ENCODE measurements at places on chromosomes 5 and 9.

DNA sequence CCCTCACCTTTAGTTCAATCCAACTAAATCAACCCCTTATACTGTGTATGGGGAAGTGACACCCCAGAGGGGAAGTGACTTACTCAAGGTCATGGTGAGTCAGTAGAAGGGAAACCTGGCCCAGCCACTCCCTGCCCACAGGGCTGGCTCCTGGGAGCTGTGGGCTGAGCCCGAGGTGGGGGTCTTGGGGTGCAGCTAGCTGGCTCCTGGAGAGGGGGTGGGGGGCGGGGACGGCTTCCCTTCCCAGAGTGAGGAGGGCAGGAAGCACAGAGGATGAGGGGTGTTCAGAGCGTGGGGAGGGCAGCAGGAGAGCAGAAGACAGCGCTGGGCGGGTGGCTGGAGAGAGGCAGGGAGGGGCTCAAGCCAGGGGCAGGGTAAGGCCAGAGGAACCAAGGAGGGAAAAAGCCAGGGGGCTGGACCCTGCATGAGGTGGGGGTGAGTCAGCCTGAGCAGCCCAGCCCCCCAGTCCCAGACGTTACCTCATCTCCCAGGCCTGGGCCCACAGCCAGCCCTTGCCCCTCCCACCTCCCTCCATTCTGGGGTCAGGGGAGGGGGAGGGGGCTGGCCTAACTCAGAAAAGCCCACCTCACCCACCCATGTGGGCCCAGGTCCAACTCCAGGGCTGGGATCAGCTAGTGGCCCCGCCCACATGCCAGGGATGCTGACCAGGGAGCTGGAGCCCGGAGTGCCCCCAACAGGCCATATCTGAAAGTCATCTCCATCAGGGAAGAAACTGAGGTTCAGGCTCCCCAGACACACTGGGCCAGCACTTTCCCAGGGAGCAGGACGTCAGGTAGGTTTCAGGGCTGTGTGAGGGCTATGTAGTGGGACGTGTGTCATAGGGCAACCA is 2.8 kb downstream of the PDLIM7 start:
- DNase-seq: no peak

DNA sequence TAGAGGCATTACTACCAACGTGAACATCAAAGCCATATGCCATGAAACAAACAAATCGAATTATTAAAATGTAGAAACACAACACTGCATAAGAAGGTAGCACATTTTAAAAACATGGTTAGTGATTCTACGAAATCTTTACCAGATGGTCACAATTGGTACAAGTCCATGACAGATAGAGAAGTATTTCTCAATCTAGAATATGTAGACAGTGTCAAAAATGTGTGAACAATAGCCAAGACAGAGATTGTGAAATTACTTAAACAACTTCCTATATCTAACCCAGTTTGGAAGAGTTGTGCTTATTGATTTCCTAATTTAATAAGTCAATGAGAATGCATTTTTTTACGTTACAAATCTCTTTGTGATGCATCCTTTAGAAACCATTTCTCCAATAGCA is 1121.6 kb downstream of the MAT2B start:
- no peak for DNase-seq

DNA sequence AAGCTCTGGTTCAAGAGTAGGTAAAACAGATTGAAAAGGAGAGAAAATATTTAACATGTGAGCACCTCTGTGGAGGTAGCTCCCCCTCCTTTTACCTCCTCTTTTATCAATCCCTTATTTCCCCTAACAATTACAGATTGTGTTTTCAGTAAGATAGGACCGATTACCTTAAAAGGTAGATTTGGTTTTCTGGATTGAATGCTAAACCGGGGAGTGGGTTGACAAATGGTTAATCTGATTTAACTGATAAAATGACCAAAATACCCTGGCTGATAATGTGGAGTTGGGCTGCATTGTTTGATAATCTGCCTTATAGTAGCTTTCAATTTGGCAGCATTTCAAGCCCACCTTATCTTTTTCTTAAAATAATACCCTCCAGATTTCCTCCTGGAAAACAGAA is 83.9 kb downstream of the EGFLAM start:
- no peak for DNase-seq

- DNase-seq: no peak
These were observed 232.0 kb upstream of the ANKRD55 start for GRCh38 chr5:56464935-56465768.

DNA sequence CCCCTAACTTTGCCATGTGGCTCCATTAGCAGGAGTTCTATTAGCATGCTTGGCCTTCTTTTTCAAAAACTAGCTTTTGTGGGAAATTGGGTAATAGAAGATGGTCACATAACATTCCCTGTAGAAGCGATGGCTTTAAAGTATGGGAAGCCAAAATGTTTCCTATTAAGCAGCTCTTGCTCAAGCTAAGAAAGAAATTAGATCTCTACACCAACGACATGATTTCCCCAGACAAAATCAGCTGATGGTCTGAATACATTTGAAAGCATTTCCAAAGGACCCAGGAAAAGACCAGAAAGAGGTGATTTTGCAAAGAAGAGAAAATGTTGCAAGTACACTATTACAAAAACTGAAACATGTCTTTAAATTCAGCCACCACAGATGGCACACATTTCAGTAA is 4.8 kb upstream of the NFIL3 start:
- no peak for DNase-seq

DNA sequence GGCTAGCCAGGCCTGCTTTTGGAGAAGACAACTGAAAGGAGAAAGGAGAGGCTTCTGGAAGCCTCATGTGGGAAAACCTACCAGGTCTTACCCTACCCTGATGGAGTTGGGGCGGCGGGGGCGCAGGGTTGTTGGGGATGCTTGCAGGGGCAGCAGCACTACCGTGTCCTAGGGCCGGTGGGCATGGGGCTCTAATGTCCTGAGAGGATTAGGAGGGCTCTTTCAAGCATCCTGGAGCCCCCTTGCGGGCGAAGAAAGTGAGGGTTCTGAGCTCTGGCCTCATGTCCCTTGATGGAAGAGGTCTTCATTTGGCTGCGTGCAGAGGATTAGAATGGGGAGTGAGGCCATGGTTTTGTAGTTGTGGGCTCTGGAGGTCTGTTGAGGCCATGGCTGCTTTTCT is 86.9 kb upstream of the PITX1 start:
- DNase-seq: no peak

GRCh38 chr5:146409054-146409671 is 38.0 kb upstream of the TCERG1 start:
- DNase-seq: no peak

DNA sequence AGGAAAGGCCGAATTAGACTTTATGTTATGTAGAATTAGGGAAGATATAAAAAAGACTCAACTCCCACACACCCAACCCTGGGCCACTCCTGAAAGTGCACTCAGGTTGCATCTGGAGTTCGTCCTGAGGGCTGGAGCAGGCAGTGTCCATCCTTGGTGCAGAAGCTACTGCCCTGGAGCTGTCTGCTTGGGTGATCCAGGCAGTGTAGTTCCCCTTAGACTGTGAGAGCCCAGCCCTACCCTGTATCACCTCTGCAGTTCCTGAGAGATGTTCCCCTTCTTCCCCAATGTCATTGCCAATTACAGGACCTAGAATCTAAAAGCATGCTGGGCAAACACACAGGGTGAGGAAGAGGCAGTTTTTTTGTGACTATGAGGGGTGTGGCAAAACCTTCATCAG is 368.3 kb upstream of the ST8SIA4 start:
- no peak for DNase-seq

GRCh38 chr5:181152406-181152805 is 5.0 kb downstream of the OR2V2 start:
- no peak for DNase-seq

DNA sequence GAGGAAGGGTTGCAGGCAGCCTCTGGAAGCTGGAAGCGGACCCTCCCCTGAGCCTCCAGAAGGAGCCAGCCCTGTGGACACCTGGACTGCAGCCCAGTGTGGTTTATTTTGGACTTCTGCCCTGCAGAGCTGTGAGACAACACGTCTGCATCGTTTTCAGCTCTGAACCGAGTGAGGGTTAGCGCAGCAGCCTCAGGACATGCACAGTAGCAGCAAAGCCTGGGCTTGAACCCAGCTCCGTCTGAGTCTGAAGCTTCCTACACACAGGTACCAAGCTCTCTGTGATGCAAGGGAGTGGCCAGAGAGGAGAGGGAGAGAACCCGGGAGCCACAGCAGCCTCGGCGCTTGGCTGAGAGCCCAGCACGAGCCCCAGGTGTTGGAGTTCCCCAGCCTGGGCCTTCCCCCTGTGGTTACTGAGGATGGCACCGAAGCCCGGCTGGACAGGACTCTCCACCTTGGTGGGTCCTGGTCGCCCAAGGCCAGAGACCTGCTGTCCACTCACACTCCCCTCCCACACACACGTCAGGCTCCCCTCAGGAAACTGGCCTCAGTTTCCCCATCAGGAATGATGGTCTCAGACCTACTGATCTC is 128.2 kb downstream of the OLFM1 start:
- DNase-seq: no peak

GRCh38 chr5:54220230-54221040 is 89.9 kb downstream of the ARL15 start:
- no peak for DNase-seq

GRCh38 chr5:127930311-127930710 is 153.3 kb upstream of the SLC12A2 start:
- DNase-seq: no peak

GRCh38 chr9:84670138-84671041 is 861 bp downstream of the NTRK2 start:
- no peak for DNase-seq

DNA sequence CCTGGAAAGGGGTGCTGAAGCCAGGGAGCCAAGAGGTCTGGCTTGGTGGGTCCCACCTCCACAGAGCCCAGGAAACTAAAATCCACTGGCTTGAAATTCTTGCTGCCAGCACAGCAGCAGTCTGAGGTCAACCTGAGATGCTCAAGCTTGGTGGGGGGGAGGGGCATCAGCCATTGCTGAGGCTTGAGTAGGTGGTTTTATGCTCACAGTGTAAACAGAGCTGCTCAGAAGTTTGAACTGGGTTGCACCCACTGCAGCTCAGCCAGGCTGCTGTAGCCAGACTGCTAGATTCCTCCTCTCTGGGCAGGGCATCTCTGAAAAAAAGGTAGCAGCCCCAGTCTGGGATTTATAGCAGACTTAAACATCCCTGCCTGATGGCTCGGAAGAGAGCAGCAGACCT is 55.5 kb upstream of the FBXL17 start:
- no peak for DNase-seq

GRCh38 chr9:136886610-136887597 is 588 bp downstream of the TRAF2 start:
- DNase-seq: peak; percentile 91

DNA sequence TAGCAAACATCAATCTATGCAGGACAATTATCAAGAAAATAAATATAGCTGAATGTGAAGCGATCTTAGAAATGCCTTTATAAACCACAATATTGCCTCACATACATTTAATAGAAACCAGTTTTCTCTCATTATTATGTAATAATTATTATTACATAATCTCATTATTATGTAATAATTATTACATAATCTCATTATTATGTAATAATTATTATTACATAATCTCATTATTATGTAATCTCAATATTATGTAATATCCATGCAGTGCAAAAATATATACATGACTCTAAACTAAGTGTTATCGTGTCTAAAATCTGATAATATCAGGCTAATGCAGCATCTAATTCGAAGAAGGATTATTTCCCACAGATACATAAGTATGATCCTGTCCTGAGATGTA is 563.9 kb upstream of the SEMA6A start:
- DNase-seq: no peak

- DNase-seq: no peak
These were observed 1.4 kb upstream of the LARP1 start for GRCh38 chr5:154753792-154754191.

DNA sequence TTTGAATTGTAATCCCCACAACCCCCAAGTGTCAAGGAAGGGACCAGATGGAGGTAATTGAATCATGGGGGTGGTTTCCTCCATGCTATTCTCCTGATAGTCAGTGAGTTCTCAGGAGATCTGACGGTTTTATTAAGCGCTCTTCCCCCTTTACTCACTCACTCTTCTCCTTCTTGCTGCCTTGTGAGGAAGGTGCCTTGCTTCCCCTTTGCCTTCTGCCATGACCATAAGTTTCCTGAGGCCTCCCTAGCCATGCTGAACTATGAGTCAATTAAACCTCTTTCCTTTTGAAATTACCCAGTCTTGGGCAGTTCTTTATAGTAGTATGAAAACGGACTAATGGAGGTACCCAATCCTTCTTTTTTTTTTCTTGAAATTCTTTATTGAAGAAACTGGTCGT is 2.2 kb upstream of the CEP120 start:
- DNase-seq: no peak

- DNase-seq: no peak
These were observed 195.5 kb downstream of the RGS3 start for GRCh38 chr9:113659039-113659438.

- no peak for DNase-seq
These were observed 78.2 kb downstream of the ALDH7A1 start for GRCh38 chr5:126516852-126517251.

GRCh38 chr9:33234511-33235467 is 5.2 kb upstream of the SPINK4 start:
- DNase-seq: no peak

DNA sequence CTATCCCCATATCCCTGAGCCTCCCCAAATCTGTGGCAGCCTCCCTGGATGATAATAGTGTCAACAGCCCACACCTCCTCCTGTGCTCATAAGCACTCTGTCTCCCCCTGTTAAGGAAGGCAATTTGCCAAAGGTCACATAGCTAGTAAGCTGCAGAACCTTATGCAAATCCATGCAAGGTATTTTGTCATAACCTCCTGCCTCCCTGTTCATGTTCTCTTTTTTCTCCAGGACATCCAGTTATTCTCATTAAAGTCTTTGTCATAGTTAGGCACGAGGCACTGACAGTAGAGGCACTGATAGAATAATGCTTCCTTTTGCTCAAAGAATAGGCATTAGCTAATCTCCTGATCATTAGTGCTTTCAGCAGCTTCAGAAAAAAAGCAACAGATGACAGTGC is 10.2 kb upstream of the AUH start:
- no peak for DNase-seq

- no peak for DNase-seq
These were observed 34.6 kb upstream of the ADAMTS16 start for GRCh38 chr5:5105531-5105930.

DNA sequence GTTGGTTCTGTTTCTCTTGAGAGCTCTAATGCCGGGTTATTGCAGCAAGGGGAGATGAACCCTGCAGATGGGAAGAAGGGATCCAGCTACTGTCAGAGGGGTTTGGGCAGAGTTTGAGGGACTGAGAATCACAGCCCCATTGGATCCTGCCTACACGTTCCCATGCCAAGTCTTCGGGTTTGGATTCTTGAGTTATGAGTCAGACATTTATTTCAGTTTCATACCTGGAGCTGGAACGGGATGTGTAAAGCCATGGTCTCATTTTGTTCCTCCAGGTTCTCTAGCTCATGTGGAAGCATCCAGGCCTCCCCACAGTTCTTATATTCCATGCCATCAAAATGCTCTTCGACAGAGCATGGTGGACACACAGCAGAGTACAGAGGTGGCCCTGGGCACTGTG is 275.4 kb upstream of the IRX4 start:
- no peak for DNase-seq
